ENCODE measurements at places on chromosomes 7 and 10.

GRCh38 chr10:125578658-125579315 lies 104.2 kb downstream of the TEX36 start:
- DNase-seq, result no peak

DNA sequence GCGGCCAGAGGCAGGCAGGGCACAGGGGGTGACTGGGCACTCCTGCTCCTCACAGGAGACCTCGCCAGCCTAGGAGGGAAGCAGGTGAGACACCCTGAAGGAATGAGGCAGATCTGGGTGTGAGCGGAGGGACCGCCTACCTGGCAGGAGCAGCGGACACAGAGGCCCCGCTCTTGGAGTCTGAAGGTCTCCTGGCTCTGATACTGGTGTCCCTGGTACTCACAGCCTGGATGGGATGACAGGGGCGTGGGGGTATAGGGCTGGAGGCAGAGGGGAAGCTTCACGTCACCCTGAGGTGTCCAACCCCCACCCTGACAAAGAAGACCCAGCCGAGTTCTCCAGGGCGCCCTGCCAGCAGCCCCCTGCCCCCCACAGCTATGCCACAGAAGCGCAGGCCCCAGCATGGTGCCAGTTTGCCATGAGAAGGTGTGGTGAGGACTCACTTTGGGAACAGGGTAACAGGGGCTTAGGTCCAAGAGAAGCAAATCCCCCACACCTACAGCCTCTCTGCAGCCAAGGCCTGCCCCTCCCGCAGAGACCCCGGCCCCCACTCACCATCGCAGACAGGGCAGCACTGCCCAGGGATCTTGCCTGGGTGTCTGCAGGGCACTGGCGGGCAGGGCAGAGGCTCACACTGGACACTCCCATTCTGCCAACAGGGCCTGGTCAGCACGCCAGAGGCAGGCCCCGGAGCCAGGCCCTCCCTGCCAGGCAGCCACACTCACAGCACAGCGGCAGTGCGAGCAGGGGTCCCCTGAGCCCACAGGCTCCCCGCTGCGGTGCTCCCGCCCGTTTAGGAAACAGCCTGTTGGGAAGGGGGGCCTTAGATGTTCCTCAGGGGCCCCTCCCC lies 17.0 kb downstream of the KCP start:
- DNase-seq, result no peak

- no peak for DNase-seq
Measured at GRCh38 chr7:91796122-91796521, 84.4 kb downstream of the MTERF1 start.

- no peak for DNase-seq
Measured at GRCh38 chr10:20618011-20618547, 279.0 kb downstream of the NEBL start.

- DNase-seq, result no peak
Measured at GRCh38 chr7:76330673-76331072, 28.1 kb downstream of the YWHAG start.

DNA sequence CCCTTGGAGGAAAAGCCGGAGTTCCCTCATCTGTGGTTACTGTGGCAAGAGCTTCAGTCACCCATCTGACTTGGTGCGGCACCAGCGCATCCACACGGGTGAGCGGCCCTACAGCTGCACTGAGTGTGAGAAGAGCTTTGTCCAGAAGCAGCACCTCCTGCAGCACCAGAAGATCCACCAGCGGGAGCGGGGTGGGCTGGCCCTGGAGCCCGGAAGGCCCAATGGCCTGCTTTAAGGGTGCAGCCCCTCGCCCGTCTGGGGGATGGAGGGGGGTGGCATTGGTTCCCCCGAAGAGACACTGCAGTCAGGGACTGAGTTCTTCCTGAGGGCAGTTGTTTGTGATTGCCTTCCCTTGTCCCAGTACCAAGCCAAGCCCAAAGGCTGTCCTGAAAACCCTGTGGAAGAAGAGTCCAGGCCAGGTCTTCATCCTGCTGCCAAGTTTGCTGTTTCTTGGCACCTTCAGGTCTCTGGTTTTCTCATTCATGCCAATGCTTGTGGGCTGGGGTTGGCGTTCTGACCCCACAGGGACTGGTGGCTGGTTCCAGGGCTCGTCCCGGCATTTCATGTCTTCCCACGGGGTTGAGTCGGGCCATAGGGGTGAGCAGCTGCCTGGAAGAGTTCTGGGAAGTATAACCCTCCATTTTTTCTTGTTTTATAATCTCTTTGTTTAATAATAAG lies 7.7 kb upstream of the ZNF783 start:
- DNase-seq, result no peak

GRCh38 chr7:13016592-13017332 lies 329.3 kb downstream of the ARL4A start:
- DNase-seq, result no peak

DNA sequence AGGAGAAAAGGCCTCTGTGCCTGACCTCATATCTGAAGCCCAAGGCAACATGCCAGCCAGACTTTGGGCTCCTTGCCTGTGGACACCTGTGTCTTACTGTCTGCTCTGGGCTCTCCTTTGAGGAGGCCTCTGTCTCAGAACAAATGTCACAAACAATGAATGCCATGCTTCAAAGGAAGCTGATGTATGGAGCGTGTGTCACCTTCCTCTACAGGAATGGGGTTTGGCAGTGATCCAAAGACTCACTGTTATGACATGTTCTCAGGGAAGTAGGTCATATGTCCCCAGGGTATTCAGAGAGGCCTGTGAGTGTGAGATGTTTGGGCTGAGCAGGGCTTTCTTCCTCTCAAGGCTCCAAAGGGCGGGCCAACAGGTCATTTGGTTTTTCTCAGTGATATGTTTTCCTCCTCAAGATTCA lies 38.4 kb downstream of the PTPRE start:
- DNase-seq, result peak; percentile 70

GRCh38 chr10:28906415-28906814 lies 229.1 kb downstream of the BAMBI start:
- no peak for DNase-seq

DNA sequence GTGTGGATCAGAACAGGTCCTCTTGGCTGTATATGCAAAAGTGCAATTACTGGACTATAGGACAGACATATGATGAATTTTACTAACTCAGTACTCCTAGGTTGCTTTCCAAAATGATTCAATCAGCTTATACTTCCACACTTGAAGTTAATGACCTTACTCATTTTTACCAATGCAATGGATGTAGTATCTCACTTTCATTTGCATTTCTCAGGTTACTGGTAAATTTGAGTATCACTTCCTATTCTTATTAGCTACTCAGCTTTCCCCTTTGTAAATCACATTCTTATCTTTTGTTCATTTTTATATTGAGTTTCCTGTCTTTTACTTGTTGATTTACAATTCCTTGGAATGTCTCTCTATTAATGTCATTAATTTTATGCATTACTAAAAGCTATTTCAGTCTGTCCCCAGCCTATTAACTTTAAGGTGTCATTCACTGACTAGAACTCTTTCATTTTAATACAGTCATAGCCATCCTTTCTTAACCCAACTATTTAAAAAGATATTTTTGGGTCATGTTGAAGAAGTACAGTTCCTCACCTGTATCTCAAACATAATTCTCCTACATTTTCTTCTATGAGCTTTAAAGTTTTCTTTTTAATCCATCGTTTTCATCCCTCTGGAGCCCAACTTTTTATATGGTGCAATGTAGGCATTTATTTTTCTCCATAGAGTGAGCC lies 88.6 kb downstream of the VIM start:
- no peak for DNase-seq

DNA sequence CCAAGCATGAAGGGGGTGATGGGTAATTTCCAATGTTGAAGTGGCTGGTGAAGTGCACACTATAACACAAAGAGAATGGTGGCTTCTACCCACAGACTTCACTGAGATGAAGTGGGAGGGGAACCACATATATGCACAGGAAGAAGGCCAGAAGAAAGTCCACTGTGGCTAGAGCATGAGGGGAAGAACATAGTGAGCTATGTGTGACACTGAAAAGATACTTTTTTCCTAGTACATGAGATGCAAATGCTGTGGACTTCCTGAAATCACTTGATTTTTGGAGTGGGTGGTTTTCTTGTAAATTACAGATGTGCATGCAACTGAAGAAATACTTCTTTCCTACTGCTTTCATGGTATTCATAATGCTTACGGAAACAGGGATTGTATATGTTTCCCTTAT lies 115.6 kb upstream of the PHYHIPL start:
- no peak for DNase-seq

DNA sequence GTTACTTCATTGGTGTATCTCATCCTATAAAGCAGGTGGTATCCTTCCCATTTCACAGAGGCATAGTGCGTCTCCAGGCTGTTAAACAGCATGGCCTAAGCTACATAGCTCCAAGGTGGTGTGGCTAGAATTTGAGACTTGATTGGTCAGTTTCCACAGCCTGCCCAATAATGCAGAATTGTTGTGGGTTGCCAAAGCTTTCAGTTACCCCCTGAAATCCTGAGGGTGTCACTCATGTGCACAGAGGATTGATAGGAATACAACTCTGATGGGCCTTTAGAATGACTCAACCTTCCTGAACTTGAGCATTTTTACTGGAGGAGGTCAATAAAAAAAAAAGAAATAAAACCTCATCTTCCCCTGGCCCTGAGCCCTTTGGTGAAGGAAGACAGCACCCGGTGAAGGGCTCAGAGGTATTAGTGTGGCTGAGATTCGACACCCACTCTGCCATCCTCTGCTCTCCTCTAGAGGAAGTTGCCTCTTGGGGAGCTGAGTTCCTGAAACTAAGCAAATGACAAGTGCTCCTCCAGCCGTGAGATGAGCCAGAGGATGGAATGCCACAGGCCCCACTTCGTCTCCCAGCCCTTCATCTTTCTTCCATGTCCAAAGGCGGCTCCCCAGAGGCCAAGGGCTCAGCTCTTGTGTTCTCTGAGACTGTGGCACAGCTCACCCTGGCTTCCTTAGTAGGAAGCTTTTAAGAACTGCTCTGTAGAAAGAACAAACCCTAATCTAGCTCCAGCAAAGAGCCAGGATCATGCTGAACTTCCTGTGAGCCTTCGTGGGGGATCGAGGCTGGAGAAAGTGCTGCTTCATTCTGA lies 1.0 kb downstream of the ACSL5 start:
- DNase-seq, result no peak

- peak; percentile 94 for DNase-seq
Measured at GRCh38 chr10:88385601-88386203, 197.4 kb downstream of the RNLS start.

GRCh38 chr10:17233286-17233991 lies 5.4 kb downstream of the VIM start:
- no peak for DNase-seq
